ENCODE measurements at places on chromosomes 5 and 9.

GRCh38 chr9:131773911-131774379 is 34.1 kb upstream of the RAPGEF1 start:
- DNase-seq = no peak

- no peak for DNase-seq
Measured at GRCh38 chr5:154444556-154445421, 1.0 kb upstream of the SAP30L start.

GRCh38 chr5:142012186-142012785 is 541 bp downstream of the GNPDA1 start:
- DNase-seq = peak; percentile 24

DNA sequence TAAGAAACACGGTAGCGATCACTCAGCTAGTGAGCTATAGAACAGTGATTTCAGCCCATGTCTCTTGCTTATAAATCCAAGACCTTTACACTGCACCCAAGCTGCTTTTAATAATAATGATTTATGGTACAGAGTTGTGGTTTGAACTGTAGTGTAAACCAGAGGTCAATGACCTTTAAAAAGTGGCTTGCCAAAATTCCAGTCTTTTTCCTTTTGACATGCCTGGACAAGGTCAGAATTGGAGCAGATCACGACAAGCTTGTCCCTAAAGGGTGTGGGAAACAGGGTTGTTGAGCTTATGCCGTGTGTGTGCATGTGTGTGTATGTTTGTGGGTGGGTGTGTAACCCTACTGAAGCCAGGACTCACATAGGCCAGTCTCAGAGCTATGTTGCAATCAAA is 225.3 kb upstream of the CLINT1 start:
- no peak for DNase-seq

GRCh38 chr9:89054865-89055495 is 63.7 kb downstream of the S1PR3 start:
- no peak for DNase-seq

GRCh38 chr5:107894361-107894760 is 223.6 kb upstream of the EFNA5 start:
- DNase-seq = no peak

DNA sequence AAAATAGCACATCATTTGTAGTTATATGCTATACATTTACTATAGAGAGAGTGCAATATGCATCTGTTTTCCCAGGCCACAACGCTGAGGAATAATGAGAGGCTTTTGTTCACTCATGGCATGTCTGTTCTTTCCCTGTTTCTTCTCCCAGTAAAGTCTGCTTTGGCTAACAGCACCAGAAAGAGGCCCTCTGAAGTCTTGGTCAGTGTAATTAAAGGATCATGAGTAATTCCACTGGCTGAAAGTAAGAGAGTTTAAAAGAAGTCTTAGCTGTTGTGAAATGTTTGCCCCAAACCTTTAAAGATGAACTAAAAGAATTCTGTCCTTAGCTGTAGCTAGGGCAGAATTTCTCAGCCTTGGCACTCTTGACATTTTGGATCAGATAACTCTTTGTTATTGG is 228.8 kb downstream of the TLE4 start:
- DNase-seq = no peak

Measured in GDM1 (cell line).